Activated naive CD4-positive, alpha-beta T cell treated with anti-CD3 and anti-CD28 coated beads, Interleukin-2, amount 50 U/mL, for 72 hours (primary cell): ENCODE measurements at places on chromosomes 11 and 22. TPM values are rescaled to one million over a fixed set of nuclear protein-coding genes. Genes with fewer than 3 reads are reported as not detected.

- no peak for DNase-seq
These were observed 34.3 kb downstream of the TOM1 start for GRCh38 chr22:35334004-35334403.

GRCh38 chr11:102453302-102453695 lies 734 bp upstream of the TMEM123 start:
- no peak for DNase-seq

- DNase-seq = no peak
These were observed 225.7 kb downstream of the DDX10 start for GRCh38 chr11:108890482-108891105.

DNA sequence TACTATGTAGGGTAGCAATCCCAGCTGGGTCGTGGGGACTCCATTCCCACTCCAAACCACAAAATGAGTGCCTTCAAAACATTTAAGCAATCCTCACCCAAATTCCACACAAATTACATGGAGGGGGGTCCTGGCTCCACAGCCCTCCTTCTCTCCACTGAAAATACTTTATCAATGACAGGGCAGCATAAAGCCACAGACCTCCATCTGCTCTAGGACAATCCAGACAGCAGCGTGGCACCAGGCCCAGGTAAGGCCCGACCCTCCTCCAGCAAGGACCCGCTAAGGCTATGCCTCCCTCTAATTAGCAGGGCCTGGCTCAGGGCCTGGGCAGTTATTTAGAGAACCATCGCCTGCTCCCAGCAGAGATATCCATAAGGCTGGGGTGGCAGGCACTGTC lies at the start of gene PANX3:
PANX3 (plus strand) TSS at position 365 of the 400 bp plus-strand sequence. CDS start 129 bp downstream, outside the sequence.
- no peak for DNase-seq

GRCh38 chr22:48146426-48146825 lies 1384.0 kb downstream of the TBC1D22A start:
- DNase-seq = no peak

GRCh38 chr22:36701965-36702621 lies 1.5 kb downstream of the CACNG2 start:
- DNase-seq = no peak

DNA sequence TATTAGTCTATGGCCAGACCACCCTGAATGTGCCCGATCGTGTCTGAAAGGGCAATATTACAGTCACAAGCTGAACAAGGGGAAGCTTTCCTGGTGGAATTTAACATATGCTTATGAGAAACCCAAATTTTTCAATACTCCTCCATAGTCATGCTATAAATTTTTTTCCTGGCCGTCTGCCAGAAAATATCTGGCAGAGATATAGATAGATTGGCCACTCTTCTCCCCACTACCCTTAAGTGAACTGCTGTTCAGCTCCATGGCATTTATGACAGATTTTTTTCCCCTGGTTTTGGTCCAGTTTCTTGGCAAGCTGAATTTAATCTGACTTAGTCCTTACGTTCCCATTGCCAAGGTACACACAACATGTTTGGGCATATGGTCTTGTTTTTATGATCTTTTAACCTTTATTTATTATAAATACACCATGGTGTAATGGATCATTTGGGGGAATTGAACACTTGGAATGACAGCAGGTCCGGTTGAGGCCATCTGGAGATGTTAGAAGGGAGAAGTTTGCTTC lies 328.5 kb downstream of the CNTN5 start:
- DNase-seq = no peak

The TSGA10IP gene
- not detected for total RNA-seq
